ENCODE measurements at places on chromosomes 11 and 22.

DNA sequence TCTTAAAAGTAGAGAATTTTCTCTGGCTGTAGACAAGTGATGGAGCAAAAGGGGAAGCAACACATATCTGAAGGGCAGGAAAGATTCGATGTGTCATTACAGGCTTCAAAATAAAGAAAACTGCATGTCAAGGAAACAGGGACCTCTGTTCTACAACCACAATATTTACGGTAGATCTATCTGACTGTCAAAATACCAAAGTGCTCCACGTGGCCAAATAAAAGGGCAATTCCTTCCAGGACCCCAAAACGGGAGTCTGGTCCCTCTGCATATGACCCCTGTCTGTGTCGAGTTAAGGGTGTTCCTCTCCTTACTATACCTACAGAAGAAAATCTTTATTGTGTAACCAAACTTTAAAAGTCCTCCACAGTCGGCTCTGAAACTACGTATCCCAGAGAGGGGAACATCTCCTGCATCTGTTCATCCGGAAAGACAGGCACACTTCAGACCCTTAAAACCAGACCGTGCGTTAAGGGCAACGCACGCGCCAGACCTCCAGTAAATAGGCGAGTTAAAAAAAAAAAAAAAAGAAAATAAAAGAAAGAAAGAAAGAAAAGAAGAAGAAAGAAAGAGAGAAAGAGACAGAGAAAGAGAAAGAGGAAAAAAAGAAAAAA, 756 bp downstream of the CLNS1A start:
- DNase-seq, result no peak

GRCh38 chr11:29333993-29334775, 682.6 kb downstream of the KCNA4 start:
- peak; percentile 62 for DNase-seq

DNA sequence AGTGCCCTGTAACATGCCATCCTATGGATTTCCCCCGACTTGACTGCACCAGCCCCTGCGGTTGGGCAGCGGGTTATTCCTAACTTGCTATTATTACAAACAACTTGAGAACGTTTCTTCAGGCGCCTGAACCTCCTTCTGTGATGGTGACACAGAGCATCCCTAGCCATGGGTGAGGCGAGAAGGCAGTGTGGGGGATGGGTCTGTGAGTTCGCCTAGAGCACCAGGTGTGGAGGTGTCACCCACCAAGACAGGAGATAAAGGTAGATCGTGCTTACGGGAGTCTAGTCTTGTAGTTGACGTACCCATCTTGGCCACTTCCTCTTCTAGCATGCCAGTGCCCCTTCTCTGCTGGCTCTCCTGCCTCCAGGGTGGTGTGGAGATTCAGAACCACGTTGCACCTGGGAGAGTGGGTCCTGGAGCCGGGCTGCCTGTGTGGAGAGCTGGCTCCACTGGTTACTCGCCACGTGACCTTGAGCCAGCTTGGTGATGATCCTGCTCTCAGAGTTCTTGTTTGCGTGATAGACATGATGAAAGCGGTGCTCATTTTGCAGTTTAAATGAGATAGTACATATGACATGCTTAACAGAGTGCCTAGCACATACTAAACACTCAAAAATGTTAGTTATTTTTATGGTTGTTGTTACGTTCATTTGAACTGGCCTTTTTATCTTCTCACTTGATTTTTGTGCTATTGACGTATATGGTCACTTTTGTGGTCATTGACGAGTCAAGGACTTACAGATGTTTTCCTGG, 37.8 kb downstream of the TBC1D22A start:
- DNase-seq, result no peak

DNA sequence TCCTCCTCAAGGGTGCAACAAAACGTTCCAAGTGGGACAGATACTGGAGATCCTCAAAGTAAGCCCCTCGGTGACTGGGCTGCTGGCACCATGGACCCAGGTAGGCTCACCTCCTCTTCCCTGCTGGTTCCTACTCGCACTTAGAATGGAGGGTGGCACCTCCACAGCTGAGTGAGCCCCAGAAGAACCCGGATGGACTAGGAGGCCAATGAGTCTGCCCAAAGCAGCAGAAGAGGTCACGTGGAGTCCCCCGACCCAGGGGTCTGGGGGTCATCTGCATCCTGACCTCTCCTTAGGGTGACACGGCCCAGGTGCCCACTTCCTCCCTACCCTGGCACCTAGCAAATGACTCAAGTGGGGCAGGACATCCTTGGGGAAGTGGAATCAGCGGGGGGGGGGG, 4.4 kb downstream of the APOL1 start:
- DNase-seq, result no peak

DNA sequence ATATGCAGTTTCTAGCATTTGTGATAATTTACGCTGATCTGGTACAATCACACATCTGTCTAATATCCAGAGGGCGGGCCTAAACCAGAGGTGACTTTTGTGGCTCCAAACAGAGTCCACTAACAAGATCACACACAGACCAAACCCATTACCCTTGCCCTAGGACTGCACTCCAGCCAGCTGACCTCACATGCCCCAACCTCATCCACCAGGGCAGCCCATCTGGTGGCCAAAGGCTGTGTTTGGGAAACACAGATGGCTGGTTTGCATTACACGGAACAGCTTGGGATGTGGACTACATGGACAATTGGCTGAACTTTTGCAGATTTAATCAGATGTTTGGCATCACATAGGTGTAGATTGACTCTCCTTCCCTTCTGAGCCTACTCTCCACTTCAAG, 228.2 kb downstream of the GRIK4 start:
- no peak for DNase-seq

- DNase-seq, result no peak
Observed at GRCh38 chr11:65417702-65418430, 4.7 kb upstream of the NEAT1 start.

All from urothelium cell line (cell line).